ENCODE measurements at places on chromosomes 7 and 10. TPM values are rescaled to one million over a fixed set of nuclear protein-coding genes. Genes with fewer than 3 reads are reported as not detected.

The CLEC2L gene
- not detected for total RNA-seq

The OR6V1 gene
- total RNA-seq = not detected

The NPY4R gene
- not detected for total RNA-seq

The HGF gene
- total RNA-seq = 13.9 TPM

The NSUN6 gene
- total RNA-seq = 8.3 TPM

Data from osteocyte (in vitro differentiated cells).